ENCODE measurements at places on chromosomes 6 and 20. TPM values are rescaled to one million over a fixed set of nuclear protein-coding genes. Genes with fewer than 3 reads are reported as not detected.

DNA sequence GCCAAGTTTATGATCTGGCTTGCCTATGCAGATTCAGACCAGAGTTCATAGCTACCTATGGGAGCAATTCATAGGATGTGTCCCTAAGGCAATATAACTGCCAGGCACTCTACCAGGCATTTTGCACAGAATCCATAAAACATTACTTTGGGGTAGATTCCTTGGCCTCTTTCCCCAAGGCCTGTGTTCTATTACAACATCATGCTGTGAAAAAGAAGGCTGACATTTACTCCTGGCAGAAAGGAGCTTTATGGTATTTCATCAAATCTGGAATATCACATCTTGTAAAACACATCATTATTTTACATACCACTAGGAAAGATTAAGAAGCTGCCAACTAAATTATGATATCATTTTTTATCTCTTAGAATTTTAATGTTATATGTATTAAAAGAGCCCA lies 287.0 kb upstream of the MARCKS start:
- no peaks in the 10 kb centered on the region for H3K27me3 ChIP-seq
- no peak overlapping the region for H3K27ac ChIP-seq
- DNase-seq: no peak
- H3K4me1 ChIP-seq: peaks cover 3% of the 10 kb centered on the region
- H3K4me3 ChIP-seq: no peak overlapping the region

Gene GGTLC1
- total RNA-seq: not detected

DNA sequence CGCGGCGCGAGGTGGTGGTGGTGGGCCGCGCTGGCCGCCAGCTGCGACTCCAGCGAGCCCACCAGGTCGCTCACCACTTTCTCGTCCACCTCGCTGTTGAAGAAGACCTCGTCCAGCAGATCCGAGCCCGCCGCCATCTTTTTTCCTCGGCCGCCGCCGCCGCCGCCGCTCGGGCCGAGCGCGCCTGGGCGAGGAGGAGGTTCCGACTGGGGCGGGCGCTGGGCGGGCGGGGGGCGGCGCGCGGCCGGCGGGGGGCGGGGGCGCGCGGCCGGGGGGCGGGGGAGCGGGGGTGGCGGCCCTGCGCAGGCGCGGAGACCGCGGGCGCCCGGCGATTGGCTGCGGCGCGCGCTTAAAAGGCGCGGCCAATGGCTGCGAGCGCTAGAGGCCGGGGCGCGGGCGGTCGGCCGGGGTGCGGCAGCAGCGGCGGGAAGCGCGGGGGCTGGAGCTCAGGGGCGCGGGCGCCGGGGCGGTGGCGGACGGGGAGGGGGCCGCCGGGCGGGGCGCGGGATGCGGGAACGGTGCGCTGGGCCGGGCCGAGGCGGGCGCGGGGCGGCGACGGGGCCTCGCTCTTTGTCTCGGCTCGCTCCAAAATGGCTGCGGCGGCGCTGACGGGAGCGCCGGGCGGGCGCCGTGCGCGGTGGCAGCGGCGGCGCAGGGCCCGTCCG lies at the start of gene TAF4:
Gene TAF4 (minus strand): TSS at position 208 of the 665 bp plus-strand sequence. CDS start 71 bp downstream, at position 137.
- H3K4me1 ChIP-seq: peaks cover 49% of the 10 kb centered on the region
- H3K27ac ChIP-seq: peak within 1 kb of the TSS; percentile 85
- H3K4me3 ChIP-seq: peak within 1 kb of the TSS; percentile 74
- no peaks in the 10 kb centered on the region for H3K36me3 ChIP-seq
- DNase-seq: peak; percentile 58
- H3K27me3 ChIP-seq: no peaks in the 10 kb centered on the region

DNA sequence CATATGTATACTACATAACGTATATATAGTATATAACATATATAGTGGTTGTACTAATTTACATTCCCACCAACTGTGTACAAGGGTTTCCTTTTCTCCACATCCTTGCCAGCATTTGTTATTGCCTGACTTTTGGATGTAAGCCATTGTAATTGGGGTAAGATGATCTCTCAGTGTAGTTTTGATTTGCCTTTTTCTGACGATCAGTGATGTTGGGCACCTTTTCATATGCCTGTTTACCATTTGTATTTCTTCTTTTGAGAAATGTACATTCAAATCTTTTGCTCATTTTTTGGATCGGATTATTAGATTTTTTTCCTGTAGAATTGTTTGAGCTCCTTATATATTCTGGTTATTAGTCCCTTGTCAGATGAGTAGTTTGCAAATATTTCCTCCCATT lies 11.4 kb downstream of the SYNJ2 start:
- H3K4me1 ChIP-seq: peaks cover 26% of the 10 kb centered on the region
- H3K27ac ChIP-seq: no peak overlapping the region
- DNase-seq: no peak
- no peak overlapping the region for H3K4me3 ChIP-seq
- no peaks in the 10 kb centered on the region for H3K36me3 ChIP-seq

GRCh38 chr20:15032352-15032622 lies 694.9 kb upstream of the FLRT3 start:
- no peaks in the 10 kb centered on the region for H3K27me3 ChIP-seq
- no peak overlapping the region for H3K27ac ChIP-seq
- no peaks in the 10 kb centered on the region for H3K4me1 ChIP-seq

Gene PPP1R14C
- 14.9 TPM for total RNA-seq

DNA sequence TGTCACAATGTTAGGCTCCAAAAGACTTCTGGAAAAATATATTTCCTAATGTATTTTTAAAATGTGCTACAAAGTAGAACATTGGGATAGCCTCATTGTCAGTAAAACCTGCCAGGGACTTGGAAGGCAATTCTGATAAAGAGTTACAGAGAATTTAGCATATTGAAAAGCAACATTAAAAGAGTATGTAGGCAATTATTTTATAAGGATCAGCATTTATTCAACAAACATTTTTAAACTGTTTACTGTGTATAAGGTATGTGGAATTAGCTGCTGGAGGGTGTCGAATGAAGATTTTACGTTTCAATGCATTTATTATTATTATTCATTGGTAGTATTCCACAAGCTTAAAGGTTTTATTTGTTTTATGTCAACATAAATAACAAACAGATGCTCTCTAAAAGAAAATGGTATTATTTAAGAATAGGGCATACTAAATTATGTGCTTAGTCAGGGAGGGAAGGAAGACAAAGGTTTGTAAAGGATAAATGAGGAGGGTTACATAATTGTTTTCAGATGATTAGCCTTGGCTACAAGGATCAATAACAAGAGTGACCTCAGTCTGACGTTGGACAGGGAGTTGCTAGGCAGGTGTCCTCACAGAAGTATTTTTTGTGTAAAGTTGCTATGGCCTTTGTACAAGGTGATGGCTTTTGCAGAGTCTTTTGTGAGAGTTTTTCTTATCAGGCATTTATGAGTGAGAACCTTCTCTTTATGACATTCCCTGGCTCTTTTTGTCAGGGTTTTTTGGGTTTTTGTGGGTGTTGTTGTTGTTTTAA lies 313.4 kb upstream of the PLCB4 start:
- no peak overlapping the region for H3K4me3 ChIP-seq
- no peaks in the 10 kb centered on the region for H3K36me3 ChIP-seq
- no peaks in the 10 kb centered on the region for H3K27me3 ChIP-seq
- H3K4me1 ChIP-seq: no peaks in the 10 kb centered on the region
- no peak overlapping the region for H3K27ac ChIP-seq

Gene GNRH2
- not detected for total RNA-seq

DNA sequence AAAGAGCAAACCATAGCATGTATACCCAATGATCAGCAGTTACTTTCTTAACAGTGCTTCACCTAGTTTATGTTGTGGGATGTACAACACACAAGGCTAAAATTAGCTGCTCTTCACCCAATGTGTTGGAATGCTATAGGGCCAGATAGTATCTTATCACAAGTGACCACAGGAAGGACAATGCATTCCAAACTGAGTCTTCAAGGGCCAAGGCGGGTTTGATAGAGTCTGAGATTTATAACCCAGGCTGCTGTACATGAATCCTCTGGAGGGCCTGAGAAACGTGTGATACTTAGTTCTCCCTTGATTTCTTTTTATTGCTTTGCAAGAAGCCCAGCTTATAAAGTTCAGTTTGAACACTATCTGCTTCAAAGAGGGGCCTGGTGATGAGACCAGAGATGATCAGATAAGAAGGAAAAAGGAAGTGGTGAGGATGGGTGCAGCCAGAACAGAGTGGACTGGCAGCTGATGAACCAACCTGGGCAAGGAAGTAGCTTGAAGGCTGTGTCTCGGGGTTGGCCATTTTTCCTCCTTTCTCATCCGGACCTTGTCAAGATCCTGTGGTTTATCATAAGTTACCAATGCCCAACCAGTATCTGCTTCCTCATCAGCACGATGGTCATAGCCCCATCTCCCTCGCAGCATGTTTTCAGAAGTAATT lies 62.2 kb upstream of the BMP2 start:
- no peaks in the 10 kb centered on the region for H3K36me3 ChIP-seq
- no peak overlapping the region for H3K4me3 ChIP-seq
- H3K27me3 ChIP-seq: no peaks in the 10 kb centered on the region
- H3K4me1 ChIP-seq: peaks cover 11% of the 10 kb centered on the region
- H3K27ac ChIP-seq: peak overlapping the region; percentile 35

DNA sequence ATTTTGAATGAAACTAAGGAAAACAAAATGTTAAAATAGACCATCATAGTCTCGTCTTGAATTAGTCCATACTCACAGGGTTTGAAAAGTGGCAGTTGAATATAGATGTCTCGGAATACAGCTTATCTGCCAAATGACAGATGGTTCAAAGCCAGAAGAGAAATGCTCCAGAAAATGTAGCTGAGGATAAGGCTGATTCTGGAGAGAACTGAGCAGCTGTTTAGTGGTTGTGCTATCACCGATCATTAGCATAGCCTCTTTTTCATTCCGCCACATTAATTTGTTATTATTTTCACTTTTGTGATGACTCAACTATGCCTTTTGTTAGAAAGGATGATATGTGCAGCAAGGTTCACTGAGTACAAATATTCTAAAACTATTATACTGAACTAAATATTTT lies 390.2 kb upstream of the MAN1A1 start:
- DNase-seq: no peak
- H3K4me3 ChIP-seq: no peak overlapping the region
- H3K36me3 ChIP-seq: no peaks in the 10 kb centered on the region
- H3K4me1 ChIP-seq: no peaks in the 10 kb centered on the region

DNA sequence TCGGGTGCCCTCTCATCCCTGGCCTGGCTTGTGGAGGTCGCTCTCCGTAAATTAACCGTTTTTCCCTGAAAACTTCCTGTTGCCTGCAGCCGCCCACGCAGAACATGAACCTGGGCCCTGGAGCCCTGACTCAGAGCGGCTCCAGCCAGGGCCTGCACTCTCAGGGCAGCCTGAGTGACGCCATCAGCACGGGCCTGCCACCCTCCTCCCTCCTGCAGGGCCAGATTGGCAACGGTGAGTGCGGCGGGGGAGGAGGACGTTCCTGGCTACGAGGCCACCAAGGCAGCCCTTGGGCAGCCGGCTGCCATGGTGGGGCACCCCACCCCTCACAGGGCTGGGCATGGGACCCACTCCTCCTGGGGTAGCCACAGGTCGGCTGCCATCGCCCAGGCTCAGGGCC lies 17.8 kb downstream of the SS18L1 start:
- H3K4me1 ChIP-seq: peaks cover 24% of the 10 kb centered on the region
- H3K36me3 ChIP-seq: peaks cover 48% of the 10 kb centered on the region
- no peak overlapping the region for H3K27ac ChIP-seq
- no peaks in the 10 kb centered on the region for H3K27me3 ChIP-seq
- no peak for DNase-seq

DNA sequence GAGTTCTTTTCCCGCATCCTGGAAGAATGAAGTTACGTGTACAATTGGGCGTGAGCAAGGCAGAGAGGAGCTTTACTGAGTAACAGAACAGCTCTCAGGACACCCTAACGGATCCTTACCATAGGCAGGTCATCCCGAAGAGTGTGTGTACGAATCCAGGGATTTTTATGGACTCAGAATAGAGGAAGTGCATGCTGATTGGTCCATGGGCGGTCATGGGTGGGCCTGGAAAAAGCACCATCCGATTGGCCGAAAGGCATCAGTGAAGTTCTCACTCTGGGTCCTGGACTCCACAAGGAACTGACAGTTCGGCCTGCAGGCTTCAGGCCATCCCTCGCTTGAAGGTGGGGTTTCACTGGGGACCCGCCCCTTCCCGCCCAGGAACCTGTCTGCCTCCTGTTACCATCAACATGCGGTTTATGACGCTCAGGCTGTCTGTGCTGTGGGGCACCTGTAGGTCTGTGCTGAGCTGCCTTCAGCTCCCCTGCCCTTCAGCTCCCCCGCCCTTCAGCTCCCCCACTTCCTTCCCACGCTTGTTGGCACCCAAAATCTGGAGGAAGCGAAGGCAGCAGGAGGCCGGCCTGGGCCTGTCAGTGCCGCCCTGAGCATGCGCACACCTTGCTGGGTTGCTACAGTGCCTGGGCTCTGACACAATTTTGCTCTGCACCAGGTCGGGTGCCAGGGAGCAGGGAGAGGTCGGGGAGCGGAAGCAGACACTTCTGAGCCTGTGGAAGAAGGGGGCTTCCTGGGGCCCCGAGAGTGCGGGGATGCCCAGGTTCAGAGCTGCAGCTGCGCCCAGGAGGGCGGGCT lies 57.9 kb upstream of the MANEA start:
- no peaks in the 10 kb centered on the region for H3K4me1 ChIP-seq
- no peak overlapping the region for H3K27ac ChIP-seq
- no peak overlapping the region for H3K4me3 ChIP-seq
- no peak for DNase-seq

DNA sequence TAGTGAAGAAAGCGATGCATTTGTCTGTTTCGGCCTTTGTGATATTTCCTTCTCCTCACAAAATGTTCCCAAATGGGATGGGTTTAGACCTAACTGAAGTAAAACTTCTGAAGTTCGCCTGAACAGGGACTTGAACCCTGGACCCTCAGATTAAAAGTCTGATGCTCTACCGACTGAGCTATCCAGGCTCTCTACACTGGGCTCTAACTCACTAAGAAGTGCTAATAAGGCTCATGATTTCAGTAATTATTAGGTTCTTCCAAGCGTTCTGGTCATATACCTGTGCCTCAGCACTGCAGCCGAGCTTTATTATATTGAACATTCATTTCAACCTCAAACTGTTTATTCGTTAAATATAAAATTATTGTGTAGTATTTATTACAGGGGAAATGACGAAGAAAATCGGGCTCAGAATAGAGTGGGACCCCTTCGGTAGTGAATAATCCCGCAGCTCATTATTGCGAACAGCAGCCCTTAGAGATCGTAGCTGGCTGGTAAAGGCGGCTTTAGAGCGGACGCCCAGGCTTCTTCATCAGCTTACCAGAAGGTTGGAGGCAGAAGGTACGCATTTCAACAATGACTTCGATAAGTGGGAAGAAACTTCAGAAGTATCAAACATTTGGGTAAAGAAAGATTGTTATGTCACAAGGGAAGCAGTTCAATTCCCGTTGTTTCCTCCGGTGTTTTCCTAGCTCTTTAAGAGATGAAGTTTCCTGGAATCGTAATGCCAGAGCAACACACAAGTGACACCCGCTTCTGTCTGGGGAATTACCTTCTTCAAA lies 119.0 kb upstream of the ZNF184 start:
- no peak for DNase-seq
- peaks cover 45% of the 10 kb centered on the region for H3K27me3 ChIP-seq
- no peak overlapping the region for H3K27ac ChIP-seq
- H3K4me1 ChIP-seq: no peaks in the 10 kb centered on the region

DNA sequence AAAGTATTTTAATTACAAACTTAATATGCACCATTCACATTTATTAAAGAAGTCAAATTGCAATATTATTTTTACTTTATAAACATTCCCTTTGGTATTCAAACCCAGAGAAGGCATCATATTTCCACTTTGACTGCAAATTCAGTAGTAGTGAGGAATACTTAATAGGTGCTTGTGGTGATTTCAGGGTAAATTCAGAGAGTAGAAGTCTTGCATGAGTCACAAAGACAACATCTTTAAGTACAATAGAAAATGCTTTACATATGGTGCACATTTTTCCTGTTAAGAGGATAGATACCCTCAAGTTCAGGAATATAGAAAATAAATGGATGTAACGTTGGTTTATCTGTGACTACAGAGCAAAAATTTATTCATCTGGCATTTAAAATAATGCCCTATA lies 390.2 kb downstream of the TENT5A start:
- no peaks in the 10 kb centered on the region for H3K36me3 ChIP-seq
- no peak overlapping the region for H3K4me3 ChIP-seq
- H3K27me3 ChIP-seq: no peaks in the 10 kb centered on the region
- H3K4me1 ChIP-seq: no peaks in the 10 kb centered on the region
- no peak overlapping the region for H3K27ac ChIP-seq
